ENCODE measurements at places on chromosomes 2 and 18.

DNA sequence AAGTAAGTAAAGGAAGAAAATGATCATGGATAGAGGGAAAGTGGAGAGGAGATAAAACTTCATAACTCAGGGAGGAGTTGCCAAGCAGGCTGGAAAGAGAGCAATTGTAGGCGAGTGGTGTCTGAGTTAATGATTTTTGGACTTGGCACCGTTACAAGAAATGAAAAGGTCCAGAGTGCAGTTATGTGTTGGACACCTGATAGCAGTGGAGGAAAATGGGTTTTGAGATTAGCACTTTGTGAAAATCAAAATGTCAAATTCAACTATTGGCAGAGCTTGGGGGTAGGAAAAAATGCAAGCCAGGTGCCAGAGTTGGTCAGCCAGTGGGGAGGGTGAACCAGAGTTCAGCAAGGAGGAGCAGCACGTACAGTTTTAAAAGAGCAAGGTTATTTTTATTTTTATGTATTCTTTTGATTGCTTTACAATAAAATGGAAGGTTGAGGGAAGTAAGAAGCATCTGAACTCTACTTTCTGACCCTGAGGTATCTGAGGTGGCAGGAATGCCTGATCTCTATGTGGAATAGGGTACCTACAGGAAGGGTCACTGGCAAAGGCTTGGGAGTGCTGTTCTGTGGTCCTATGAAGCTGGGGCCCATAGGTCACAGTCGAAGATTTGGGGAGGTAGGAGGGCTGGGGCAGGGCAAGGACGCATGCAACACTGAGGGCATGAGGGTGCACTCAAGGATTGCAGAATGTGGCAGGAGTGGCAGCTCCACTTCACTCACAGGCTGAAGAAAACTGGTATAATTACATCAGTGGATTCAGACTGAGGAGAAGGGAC lies 127.5 kb downstream of the CD8B2 start:
- DNase-seq: no peak

GRCh38 chr2:203824603-203825002 lies 43.0 kb upstream of the CTLA4 start:
- DNase-seq: no peak

DNA sequence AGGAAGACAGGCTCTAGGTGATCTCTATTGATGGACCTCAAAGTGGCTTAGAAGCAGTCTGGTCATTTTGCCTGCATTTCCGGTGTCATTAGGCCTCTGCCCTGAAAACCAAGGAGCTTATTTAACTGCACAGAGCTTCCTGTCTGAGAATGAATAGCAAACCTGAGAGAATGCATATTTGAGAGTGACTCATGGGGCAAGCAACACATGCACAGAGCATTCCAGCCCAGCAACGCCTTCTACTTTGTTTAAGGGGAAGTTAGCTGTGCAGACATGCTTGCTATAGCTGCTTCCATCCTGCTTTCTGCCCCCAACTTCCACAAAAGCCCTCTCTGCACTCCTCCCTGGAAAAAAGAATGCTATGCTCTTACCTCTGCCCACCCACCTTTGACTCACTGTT lies 232.8 kb downstream of the GRB14 start:
- DNase-seq: no peak

DNA sequence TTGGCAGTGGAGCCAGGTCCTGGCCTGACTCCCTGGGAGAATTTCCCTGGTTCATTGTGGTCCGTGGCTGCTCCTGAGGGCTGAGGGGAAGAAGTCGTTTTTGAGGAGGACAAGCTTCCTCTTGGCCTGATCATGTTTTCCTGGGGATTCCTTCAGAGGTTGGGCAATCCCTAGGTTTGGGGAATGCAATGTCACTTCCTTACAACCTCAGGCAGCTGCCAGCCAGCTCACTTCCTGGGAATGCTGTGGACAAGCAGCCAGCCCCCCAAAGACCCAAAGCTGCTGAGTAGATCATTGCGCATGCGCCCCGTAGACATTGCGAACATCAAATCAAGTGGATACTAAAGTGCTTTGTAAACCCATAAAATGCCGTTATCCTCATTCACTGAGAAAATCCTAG lies 7.7 kb upstream of the DNMT3A start:
- no peak for DNase-seq

- no peak for DNase-seq
Observed at GRCh38 chr18:5717256-5717655, 173.5 kb upstream of the EPB41L3 start.

DNA sequence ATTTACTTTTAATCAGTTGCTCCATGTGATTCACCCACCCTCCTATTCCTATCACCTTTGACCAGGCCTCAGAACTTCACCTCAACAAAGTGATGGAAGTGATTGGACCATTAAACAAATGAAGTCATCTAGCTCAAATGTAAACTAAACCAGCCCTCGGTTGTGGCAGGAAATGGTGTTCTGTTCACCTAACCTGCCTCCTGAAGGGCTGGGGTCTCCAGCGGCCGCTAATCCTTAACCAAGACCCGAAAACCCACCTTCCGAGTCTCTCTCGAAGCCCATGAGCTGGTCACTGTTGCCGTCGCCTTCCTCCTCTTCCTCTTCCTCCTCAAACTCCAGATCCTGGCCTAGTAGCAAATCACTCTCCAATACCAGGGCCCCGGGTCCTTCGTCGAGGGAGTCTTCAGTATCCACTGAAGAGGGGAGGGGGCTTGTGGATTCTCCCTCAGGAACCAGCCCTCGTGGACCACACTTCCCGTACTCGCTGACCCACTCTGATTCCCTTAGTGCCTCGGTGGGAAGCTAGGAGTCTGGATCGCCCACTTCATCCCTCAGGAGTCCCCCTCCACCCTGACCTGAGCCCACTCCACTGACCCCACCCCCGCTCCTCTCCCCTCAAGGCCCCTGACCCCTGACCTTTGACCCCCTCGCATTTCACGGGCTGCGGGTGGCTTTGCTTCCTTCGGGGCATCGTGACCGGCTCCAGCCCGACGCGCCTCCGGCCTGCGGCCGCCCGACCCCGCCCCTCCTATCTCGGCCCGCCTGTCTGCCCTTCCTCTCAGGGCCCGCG lies 503 bp downstream of the ZNF513 start:
- DNase-seq: peak; percentile 43

DNA sequence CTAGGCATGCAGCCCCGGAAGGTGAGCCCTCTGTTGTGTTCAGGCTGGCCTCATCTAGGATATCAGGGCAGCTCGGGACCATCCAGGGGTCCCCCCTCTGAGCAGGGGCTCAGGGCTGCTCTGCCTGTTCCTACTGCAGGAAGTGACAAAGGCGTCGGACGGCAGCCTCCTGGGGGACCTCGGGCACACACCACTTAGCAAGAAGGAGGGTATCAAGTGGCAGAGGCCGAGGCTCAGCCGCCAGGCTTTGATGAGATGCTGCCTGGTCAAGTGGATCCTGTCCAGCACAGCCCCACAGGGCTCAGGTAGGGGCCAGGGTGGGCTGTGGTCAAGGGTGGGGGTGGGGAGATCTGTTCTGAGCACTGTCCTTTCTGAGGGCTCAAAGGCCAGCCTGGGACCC lies 13.1 kb downstream of the KCNIP3 start:
- DNase-seq: no peak

- DNase-seq: no peak
Observed at GRCh38 chr2:31784868-31785267, 204.1 kb upstream of the SRD5A2 start.

GRCh38 chr18:44602845-44603244 lies 77.8 kb upstream of the SETBP1 start:
- DNase-seq: no peak

DNA sequence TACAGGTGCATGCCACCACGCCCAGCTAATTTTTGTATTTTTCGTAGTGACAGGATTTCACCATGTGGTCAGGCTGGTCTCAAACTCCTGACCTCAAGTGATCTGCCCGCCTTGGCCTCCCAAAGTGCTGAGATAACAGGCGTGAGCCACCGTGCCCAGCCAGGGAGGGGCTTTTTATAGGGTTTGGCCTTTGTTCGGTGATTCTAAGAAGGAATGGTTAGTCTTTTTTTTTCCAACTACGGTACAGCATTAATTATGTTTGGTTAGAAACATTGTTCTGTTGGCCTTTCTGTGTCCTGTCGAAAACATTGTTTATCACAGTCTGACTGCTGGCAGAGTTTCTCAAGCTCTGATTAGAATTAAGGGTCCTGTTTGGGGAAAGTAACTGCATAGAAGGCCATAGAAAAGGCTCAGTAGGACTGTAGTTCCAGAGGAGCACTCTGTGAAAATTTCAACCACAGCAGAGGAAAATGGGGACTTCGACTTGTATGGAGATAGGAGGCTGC lies 19.3 kb upstream of the SMCHD1 start:
- DNase-seq: no peak

DNA sequence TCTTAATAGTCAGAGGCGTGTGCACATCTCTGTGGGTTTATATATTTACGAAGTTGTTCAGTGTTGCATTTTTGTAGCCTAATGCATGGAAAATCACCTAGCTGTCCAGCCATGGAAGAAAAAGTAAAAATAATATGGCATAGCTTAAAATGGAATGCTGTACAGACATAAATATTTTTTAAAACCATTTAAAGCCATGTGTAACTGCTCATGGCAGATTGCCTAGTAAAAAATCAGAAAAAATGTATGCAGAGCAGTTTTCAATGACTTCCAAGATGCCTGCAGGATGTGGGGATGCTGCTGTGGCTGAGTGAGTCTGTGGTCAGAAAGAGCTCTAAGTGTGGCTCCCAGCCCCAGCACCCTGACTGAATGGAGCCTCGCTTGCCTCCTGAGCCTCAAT lies 64.8 kb upstream of the ALKAL2 start:
- no peak for DNase-seq

DNA sequence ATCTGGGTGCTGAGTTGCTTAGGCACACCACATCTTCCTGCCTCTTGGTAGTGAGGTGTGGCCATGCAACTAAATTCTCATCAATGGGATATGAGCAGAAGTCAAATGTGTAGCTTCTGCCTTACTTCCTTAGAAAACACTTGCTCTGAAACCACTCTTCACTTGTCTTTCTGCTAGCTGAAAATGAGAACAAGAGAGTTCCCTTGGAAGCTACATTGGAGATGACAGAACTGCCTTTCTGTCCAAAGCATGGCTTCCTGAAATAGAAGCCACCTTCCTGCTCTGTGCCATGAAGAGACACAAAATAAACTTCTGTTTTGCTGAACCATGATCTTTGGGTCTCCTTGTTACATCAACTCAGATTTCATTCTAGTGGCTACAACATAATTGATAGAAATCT lies 659.9 kb downstream of the IRS1 start:
- no peak for DNase-seq

- DNase-seq: peak; percentile 32
Observed at GRCh38 chr2:241895712-241896641, 26.4 kb downstream of the RTP5 start.

GRCh38 chr2:8049176-8049575 lies 632.7 kb upstream of the ID2 start:
- DNase-seq: no peak

DNA sequence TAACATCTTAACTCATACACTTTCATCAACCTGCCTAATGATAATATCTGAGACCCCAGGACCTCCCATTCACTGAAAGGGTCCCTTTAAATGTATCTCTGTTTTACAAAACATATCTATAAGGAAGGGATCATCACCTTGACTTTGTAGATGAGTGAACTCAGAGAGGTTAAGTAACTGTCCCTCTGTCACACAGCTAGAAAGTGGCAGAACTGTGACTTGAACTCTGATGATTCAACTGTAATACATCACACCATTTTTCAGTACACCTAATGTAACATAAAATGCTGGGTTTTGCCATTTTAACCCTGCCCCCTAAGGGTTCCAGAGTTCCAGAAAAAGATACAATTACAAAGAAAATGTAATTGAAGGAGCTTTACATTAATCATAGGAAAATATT lies 234.6 kb downstream of the ZEB2 start:
- DNase-seq: no peak

- no peak for DNase-seq
Observed at GRCh38 chr2:121095257-121096080, 189.5 kb downstream of the TFCP2L1 start.

DNA sequence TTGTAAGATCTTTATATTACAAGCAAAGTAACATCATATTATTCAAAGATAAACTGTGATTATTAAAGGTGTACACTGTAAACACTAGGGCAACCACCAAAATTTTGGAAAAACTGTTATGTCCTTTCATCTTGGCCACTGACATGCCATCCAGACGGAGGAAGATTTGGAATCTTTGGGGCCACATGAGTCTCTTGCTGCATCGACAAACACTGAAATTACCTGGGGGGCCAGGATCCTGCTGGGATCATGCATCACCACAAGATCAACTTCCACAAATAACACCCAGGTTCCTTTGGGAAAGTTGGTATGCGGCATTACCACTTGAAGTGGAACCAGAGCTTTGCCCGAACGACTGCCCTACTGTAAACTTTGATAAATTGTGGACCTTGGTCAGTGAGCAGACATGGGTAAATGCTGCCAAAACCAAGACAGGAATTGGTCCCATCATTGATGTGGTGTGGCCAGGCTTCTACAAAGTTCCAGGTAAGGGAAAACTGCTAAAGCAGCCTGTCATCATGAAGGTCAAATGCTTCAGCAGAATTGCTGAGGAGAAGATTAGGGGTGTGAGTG lies 110.6 kb upstream of the UXS1 start:
- DNase-seq: no peak

- DNase-seq: no peak
Observed at GRCh38 chr2:55951533-55951932, 28.0 kb upstream of the EFEMP1 start.

DNA sequence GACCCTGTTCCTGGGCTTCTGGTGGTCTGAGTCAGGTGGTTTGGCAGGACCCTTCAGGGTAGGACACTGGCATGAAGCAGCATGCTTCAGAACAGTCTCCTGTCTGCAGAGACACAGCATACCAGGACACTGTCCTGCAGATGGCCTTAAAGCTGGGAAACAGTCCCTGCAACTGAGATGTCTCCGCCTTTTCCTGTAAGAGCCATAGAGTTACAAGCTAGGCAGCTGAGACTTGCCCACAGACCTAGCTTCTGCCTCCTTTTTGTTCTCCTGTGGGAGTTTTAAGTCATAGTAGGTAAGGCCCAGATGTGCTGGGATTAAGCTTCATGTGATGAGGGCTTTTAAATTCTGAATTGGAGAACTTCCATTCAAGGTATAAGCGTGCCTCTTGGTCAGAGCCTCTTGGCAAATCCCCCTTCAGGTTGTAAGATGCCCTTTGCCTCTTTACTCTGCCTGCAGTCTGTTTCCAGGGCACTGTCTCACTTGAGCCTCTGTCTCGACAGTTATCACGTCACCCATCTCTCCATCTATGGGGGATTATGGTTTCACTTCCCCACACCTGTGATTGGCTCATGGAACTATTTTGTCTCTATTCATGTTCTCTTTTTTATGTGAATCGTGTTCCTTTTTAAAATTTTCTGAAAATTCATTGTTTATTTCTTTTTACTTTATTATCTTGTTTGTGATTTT lies 51.8 kb downstream of the COA5 start:
- no peak for DNase-seq
